T-helper 1 cell treated with Interleukin-12 subunit alpha and Interleukin-12 subunit beta and Interleukin-4 antibody, amounts not matched to agents 30 ng/mL and 1 ng/mL, for 36 hours (primary cell): ENCODE measurements at places on chromosomes 5 and 9. TPM values are rescaled to one million over a fixed set of nuclear protein-coding genes. Genes with fewer than 3 reads are reported as not detected.

The NMUR2 gene
- total RNA-seq, result not detected in 2 replicates

The TRPM3 gene
- not detected in 2 replicates for total RNA-seq

The IER5L gene
- 3.3 and 3.4 TPM in 2 replicates for total RNA-seq

The STOM gene
- total RNA-seq, result 108 and 109 TPM in 2 replicates

The FBN2 gene
- total RNA-seq, result not detected in 2 replicates

The CTSV gene
- total RNA-seq, result 0.17 and 0.63 TPM in 2 replicates

The LCN12 gene
- total RNA-seq, result 3.2 and 3.8 TPM in 2 replicates

The SPATA31D4 gene
- not detected in 2 replicates for total RNA-seq

The DYNC2I2 gene
- total RNA-seq, result 36.8 and 38.3 TPM in 2 replicates

The ENG gene
- total RNA-seq, result 20.6 and 24.1 TPM in 2 replicates

The KCNN2 gene
- total RNA-seq, result not detected in 2 replicates

The HMGCS1 gene
- total RNA-seq, result 105 and 109 TPM in 2 replicates
